ENCODE measurements at places on chromosomes 6 and 20.

DNA sequence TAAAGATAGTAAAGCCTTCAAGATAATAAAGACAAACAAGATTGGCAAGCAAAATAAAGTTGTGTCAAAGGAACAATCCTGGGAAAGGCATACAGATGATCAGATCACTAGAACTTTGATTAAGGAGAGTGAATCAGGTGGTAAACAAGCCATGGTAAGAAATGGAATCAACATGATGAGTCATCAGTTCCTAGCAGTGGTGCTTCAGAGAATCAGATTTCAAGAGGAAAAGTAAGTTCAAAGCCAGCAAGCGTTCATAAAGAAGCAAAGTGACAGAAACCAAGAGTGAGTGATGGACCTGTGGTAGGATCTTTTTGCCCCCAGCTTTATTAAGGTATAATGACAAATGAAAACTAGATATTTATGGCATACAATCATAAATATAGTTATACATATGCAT lies 340.4 kb downstream of the TPBG start:
- DNase-seq, result no peak

GRCh38 chr6:83365931-83366330 lies 64.9 kb downstream of the ME1 start:
- no peak for DNase-seq

GRCh38 chr20:16445482-16445881 lies 127.8 kb downstream of the KIF16B start:
- no peak for DNase-seq

DNA sequence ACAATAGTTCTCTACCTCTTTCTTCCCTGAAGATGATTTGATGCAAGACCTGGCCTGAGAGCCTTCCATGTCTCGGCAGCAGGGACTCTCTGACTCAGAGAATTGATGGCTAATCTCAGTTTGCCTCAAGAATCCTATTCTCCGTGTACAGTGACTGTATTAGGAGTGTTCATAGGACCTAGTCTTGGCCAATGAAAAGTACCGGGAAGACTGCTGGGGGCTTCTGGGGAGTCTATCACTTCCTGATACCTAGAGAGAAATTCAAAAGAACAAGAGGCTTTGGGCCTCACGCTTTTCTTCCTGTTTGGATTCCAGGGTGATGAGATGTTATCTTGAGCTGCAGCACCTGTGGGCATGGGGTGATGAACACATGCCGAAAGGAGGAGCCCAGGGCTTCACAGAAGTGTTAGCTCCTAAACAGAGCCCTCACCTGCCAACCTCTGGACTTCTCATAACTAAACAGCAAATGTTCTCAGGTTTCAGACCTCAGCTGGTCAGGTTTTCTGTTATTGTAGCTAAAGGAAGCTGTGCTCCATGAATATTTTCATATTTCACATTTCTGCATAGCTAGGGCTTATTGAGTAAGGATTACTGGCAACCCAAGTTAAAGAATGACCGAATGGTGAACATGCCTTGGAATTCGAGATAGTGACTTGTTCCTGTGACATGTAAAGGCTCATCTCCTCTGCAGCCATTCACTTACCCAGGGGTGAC lies 323.1 kb upstream of the AGPAT4 start:
- DNase-seq, result no peak

DNA sequence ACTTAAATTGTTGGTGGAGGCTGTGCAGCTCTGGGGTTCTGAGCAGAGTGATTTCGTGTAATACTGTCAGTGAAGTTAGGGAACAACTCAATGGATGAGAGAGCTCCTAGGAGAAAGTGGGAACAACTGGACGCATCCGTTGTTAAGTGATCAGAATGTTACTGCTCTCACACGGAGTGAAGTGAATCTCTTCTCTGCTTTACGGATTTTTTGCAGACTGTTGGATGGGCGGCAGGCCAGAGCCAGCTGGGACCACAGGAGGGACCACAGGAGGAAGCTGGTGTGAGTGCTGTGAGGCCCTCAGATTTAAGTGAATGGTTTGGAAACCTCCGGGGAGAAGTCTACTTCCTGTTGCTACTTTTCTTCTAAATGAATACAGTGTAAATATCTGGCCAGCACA lies 23.7 kb upstream of the PPP1R14C start:
- DNase-seq, result no peak

DNA sequence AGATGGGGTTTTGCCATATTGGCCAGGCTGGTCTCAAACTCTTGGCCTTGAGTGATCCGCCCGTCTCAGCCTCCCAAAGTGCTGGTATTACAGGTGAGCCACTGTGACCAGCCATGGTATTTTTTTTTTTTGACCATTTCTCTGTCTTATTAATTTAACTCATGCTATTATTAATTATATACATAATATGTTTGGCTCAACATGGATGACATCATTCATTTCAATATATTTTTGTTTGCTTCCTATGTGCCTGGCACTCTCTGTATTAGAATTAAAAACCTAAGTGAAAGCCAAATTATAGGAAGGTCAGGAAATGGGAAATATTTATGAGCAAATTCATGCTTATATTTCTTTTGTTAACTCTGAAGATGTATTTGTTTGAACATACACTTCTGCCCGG lies 55.8 kb upstream of the AKIRIN2 start:
- no peak for DNase-seq

DNA sequence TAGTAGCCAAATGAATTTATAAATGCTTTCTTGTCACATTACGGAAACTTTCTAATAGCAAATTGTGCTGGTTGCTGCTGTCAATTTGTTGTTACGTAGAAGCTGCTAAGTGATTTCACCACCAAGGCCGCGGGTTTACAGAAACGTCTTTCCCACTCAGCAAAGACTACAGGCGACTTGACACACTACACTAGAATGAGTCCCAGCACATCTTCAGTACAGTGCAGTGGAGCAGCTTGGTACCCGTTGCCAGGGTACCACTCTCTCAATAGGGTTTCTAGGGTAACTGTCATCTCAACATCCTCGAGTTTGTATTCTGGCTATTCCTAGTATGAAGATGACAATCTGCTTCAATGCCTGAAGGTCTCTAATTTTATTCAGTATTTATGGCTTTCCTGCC lies 22.7 kb upstream of the ZDHHC14 start:
- no peak for DNase-seq

- DNase-seq, result no peak
Measured at GRCh38 chr20:39225978-39226377, 263.8 kb downstream of the DHX35 start.

DNA sequence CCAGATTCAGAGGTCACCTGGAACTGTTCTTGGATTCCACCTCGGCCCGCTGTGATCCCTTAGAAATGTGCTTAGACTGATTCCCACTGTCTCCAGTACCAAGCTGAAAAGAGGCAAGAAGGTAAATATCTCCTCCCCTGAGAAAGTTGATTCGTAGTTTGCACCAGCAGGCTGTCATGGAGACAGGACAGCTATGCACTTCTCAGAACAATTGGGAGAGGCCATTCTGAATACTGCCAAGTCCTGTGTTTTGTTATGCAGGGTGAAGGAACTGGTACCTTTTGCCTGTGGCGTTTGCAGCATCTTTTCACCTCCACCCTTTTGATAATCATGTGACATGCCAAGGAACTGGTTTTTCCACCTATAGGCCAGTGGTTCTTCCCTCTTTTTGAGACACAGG lies 58.2 kb upstream of the RNGTT start:
- no peak for DNase-seq

DNA sequence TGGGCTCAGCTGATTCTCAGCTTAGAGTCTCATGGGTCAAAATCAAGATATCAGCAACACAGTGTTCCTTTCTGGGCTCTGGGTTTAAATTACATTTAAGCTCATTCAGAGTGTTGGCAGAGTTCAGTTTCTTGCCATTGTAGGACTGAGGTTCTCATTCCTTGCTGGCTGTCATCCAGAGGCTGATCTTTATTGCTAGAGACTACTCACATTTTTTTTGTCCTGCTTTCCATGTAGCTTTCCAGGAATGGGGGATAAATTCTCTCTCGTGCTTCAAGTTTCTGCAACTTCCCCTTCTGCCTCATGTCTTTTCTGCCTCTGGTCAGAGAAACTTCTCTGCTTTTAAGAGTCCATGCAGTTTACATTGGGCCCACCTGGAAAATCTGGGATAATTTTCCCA lies 86.9 kb downstream of the RFX6 start:
- no peak for DNase-seq

DNA sequence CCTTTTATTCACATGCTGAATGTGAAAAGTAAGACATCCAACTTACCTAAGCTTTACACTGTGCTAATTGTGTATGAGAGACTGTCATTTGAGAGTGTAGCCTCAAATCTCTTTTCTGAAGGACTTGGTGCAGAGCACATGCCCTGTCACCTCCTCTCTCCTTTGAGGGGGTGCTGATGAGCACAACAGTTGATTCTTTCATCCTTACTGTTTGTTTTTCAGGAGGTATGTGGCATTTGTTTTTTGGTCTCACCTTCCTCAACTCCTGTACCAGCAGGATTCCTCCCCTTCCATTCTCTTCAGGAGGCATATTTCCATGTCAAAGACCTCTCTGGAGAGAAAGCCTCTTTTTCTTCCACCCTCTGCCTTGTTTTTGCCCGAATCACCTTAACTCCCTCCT lies 252.6 kb upstream of the CITED2 start:
- no peak for DNase-seq

- DNase-seq, result no peak
Measured at GRCh38 chr6:94272327-94272726, 853.0 kb upstream of the EPHA7 start.

- DNase-seq, result no peak
Measured at GRCh38 chr6:324116-324728, 31.9 kb downstream of the DUSP22 start.

- no peak for DNase-seq
Measured at GRCh38 chr20:50724851-50725723, 6.3 kb upstream of the PARD6B start.

- no peak for DNase-seq
Measured at GRCh38 chr6:112851146-112851545, 504.0 kb downstream of the RFPL4B start.

- DNase-seq, result no peak
Measured at GRCh38 chr6:63904650-63905248, 269.1 kb downstream of the PHF3 start.

- no peak for DNase-seq
Measured at GRCh38 chr6:9482030-9482738, 932.7 kb downstream of the TFAP2A start.

- no peak for DNase-seq
Measured at GRCh38 chr6:3865463-3865862, 16.3 kb downstream of the FAM50B start.

GRCh38 chr20:21509079-21509596 lies 4.7 kb downstream of the NKX2-2 start:
- DNase-seq, result no peak

DNA sequence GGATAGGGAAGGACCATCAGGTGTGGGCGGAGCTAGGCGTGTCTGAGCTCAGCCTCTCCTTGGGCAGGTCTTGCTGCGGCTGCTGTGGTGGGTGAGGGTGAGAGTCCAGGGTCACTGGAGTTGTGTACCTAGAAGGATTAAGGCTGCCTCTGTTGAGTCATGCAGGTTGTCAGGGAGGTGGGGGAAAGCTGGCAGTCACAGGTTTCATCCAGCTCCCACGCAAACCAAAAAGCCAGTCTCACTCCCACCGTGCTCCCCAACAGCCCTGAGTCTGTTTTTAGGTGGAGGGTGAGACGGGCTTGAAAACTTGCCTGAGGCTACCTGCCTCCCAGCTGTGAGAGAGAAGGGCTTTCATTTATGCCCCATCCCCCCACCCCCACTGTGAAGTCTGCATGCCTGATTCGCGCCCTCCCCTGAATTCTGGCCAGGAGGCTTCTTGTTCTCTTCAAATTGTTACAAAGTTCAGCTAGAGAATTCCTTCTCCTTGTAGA lies 161.5 kb downstream of the MYLK4 start:
- no peak for DNase-seq

- no peak for DNase-seq
Measured at GRCh38 chr6:64006246-64006645, 370.6 kb downstream of the PHF3 start.

- no peak for DNase-seq
Measured at GRCh38 chr20:24677626-24678315, 208.3 kb downstream of the SYNDIG1 start.
